ENCODE measurements at places on chromosomes 5 and 9.

DNA sequence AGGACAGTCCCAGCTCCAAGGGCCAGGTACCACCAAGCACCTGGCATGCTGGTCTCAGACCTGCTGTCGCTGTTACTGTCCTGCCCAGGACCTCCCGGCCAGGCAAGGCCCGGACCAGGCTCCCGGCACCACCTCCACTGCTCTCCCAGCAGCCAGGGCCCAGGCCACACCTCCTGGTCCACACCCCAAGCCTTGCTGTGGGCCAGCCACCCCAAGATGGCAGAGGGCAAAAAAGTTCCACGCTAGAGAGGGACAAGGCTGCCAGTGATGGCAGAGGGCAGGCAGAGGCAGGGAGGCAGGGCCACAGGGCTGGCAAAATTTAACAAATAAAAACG is 1.1 kb downstream of the DNLZ start:
- DNase-seq: no peak

- no peak for DNase-seq
These were observed 132.5 kb downstream of the MVB12B start for GRCh38 chr9:126459126-126459525.

GRCh38 chr5:58043032-58043945 is 416.6 kb downstream of the PLK2 start:
- no peak for DNase-seq

- no peak for DNase-seq
These were observed 70.6 kb downstream of the SPIN1 start for GRCh38 chr9:88458716-88459465.

- no peak for DNase-seq
These were observed 82.5 kb upstream of the HMHB1 start for GRCh38 chr5:143729334-143729946.

DNA sequence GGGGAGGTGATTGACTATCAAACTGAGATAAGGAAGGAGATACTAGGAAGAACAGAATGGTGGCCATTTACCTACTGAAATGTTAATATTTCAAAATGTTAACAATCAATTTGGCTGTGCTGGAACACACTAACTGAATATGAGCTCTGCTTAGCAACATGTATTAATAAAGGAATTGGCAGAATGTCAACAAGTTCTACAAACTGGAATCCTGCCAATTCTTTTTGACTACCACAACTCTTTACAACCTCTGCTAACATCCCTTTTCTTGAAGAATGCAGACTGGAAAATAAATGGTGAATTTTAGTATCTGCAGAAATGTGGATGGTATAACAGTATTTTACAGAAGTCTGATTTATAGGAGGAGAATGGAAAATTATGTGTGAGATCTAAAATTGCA is 446.4 kb downstream of the ISL1 start:
- no peak for DNase-seq

DNA sequence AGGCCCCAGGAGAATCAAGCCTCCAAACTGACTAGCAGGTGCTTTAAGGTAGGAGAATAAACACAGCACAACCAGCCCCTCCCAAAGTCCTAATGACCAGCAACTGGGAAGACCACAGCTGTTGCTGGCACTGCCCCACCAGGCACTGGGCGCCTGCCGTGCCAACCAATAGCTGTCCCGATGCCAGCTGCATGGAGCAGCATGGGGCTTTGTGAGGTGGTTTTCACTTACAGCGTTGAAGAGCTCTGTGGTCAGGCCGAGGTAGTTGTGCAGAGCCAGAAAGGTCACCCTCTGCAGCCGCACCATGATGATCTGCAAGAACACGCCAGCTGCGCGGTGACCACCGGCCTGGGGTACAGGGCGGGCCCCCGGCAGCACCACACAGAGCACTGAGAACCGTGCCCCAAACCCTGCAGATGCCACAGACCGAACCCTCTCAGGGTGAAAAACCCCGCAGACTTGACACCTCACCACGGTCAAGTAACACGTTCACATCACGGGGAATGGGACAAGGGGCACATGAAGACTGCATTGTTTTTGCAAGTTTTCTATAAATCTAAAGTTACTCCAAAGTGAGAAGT is 28.7 kb downstream of the PNPLA7 start:
- no peak for DNase-seq

- no peak for DNase-seq
These were observed 57.7 kb downstream of the DUSP1 start for GRCh38 chr5:172713113-172713808.

DNA sequence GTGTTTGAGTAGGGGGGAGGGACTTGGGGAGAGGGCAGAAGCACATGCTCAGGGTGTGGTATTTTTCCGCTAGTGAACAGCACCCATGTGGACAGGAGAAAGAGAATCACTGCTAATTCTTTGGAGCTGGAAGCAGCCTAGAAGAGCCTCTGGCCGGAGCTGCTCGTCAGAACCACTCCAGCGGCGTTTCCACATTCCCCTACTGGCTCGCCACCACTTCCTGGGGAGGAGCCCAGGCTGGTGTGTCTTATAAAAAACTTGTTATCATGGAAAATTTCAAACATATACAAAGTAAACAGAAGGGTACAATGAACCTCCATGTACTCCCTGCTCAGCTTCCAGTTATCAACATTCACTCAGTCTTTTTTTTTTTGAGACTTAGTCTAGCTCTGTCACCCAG is 26.7 kb downstream of the LHX2 start:
- DNase-seq: no peak

GRCh38 chr9:134359493-134360179 is 33.4 kb downstream of the RXRA start:
- DNase-seq: no peak

GRCh38 chr9:36985061-36985768 is 48.9 kb downstream of the PAX5 start:
- DNase-seq: no peak

DNA sequence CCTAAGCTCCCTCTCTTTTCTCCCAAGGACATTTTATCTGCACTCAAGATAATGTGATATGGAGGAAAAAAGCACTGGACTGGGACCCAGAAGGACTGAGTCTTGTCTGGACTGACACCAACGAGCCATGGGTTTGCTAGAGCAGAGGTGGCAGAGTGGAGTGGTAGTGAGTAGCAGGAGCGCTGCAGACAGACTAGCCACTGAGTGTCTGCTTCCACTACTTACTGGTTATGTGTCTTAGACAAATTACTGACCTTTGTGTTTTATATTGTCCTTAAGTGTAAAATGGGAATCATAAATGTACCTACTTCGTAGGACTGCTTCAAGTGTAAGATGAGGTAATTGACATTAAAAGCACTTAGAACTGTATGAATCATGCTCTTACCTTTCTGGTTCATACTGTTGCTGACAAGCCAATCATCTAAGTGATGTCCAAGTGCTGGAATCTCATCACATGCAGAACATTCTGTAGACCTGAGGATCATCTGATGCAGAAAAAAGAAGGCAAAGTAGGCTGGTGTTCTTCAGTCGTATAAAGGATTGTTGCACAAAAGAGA is 12.5 kb upstream of the PRLR start:
- no peak for DNase-seq

DNA sequence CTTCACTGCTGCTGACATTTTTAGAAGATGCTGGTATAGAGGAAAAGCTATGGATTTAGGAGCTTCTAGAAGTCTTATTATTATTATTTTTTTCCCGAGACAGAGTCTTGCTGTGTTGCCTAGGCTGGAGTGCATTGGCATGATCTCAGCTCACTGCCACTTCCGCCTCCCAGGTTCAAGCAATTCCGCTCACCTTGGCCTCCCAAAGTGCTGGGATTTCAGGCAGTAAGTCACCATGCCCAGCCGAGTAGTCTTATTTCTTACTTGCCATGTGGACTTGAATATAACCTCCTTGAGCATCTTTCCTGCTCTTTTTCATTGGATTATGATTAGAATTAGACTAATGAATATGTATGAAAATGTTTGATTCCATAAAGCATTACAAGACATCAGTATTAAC is 119.5 kb downstream of the NR3C1 start:
- DNase-seq: no peak

- DNase-seq: no peak
These were observed 13.4 kb upstream of the TXNDC8 start for GRCh38 chr9:110351009-110351467.

DNA sequence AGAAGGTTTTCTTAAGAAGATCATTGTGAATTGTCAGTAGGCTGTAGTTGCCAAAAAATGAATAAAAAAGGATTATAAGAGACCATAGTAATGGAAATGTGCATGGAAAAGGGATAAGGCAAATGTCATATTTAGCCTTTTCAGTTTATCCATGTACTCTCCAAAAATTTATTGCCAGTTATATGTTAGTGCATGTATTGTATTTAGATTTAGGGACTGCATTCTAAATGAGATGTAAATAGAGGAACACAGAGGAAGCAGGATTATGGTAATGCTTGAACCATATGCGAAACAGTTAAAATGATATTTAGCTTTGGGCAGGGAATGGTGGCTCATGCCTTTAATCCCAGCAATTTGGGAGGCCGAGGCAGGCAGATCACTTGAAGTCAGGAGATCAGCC is 33.0 kb downstream of the DDX46 start:
- DNase-seq: no peak

DNA sequence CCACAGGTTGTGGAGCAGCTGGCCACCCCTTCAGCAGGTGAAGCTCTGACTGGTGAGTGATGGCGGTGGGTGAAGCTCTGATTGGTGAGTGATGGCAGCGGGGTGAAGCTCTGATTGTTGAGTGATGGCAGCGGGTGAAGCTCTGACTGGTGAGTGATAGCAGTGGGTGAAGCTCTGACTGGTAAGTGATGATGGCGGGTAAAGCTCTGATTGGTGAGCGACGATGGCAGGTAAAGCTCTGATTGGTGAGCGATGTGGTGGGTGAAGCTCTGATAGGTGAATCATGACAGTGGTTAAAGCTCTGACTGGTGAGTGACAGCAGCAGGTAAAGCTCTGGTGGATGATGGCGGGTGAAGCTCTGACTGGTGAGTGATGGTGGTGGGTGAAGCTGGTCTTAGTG is 9.4 kb upstream of the ABO start:
- DNase-seq: no peak

GRCh38 chr5:38830521-38831051 is 15.2 kb upstream of the OSMR start:
- no peak for DNase-seq

DNA sequence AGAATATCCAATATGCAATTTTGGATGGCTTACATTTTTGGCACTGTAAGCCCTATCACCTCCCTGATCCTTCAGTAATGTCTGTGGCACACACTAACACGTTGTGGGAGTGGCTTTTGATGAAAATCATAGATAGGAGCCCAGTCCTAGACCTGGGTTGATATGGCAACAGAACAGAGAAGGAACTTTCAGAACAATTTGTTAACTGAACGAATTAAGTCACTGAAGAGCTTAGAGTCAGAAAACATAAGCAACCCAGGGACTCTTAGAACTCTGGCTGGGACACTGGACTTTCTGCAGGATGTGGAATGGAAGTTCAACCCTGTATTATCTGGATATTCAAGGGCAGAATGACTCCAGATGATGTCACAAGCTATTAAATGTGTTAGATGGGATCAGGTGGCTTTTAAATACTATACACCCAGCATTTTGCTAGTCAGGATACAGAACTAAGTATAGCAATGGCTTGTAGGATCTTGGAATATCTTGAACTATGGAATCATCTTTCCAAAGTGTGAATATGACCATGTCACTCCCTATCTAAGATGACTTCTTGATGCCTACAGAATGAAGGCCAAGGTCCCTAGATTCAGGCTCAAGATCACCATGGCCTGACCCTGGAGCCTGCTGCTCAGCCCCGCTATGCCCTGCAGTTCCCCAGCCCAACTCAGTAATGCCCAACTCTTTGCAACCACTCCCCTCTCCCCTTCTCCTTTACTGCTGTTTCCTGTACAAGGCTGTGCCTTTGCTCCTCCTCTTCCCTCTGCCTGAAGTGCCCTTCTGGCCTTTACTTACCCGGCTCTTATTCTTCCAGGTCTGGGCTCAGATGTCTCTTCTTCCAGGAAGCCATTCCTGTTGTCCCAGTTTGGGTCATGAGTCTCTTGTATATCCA is 42.8 kb downstream of the VLDLR start:
- DNase-seq: no peak

GRCh38 chr5:115463983-115464382 is 80.6 kb downstream of the FEM1C start:
- no peak for DNase-seq

DNA sequence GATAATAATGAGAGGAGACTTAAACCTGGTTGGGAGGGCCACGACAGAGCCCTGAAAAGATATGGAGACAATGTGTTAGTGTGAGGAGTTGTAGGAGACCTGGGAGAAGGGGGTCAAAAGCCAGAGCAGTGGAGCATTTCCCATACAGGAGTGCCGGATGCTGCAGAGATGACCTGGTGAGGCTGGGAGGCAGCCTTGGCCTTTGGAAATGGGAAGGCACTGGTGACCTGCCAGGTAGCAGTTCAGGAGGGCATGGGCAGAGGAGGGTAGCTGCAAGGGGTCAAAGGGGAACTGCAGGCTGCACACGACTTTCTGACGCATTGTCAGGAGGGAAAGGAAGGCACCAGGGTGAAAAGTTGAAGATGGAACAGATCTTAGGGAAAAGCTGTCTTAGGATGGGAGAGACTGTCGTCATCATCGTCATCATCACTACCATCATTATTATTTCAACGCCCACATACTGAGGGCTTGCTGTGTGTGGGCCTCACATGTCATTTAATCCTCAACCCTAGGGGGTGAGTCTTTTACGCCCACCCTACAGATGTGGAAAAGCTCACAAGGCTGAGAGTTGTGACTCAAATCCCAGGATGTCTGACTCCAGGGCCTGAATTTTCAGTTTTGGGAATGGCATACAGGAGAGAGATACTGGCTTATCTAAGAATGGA is 13.3 kb downstream of the ARAP3 start:
- DNase-seq: no peak

GRCh38 chr5:90921418-90921973 is 362.9 kb downstream of the ADGRV1 start:
- DNase-seq: no peak

GRCh38 chr5:8714861-8715260 is 831.0 kb downstream of the SEMA5A start:
- no peak for DNase-seq

DNA sequence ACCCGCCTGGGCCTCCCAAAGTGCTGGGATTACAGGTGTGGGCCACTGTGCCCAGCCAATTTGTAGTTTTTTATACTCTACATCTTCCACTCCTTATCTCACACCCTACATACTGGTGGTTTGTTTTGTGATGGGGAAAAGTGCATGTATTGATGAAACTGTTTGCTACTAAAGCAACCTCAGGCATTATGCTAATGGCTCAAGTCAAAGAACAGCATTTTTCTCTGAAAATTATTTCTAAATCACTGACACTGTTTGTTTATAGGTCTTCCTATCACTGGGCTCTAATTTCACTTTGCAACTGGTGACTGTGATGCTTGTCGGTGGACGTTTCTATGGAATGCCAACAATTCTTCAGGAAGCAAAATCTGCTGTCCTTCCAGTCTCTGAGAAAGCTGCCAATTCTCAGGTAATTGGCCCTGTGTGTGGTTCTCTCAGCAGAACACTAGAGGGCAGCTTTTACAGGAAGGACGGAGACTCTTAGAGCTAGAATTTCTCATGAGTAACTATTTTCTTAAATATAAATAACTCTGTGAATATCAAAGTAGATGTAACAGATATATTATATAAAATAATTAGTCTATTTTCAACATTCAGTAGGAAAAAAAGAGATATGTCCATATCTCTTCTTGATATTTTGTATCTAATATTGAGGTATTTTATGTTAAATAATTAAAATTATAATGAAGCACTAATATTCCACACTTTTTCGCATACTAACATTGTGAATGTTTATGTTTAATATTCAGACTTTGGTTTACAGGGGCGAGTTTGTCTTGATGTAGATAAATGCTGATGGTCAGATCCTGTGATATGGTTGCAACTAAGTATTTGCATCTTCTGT is 244.1 kb downstream of the ADGRV1 start:
- DNase-seq: no peak
